NCI-H2171 (cell line): ENCODE measurements at places on chromosomes 11 and 22.

GRCh38 chr11:27234043-27234668, 128.9 kb downstream of the CCDC34 start:
- peak; percentile 93 for DNase-seq

GRCh38 chr11:14445542-14446530, 53.8 kb downstream of the COPB1 start:
- no peak for DNase-seq

DNA sequence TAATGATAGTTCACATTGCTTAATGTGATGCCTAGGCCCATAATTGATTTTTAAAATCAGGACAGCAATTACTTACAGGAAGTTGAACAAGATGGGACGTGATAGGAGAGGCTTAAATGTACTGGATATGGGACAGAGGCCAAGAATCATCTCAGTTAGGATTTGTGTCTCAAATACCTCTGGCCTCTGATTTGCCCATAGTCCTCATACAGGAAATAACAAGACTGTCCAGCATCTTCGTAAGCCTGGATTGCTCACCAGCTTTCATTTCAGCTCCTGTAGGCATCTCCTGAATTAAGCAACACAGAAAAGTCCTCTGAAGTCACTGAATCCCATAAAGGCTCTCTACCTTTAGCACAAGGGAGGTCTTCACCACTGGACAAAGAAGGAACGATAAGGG, at the start of gene MRGPRX3:
TSS of gene MRGPRX3 (plus strand) at position 231 of the 400 bp plus-strand sequence. CDS start 4,632 bp downstream, outside the sequence.
- no peak for DNase-seq

- no peak for DNase-seq
Measured at GRCh38 chr11:85791409-85791990, 19.4 kb downstream of the SYTL2 start.

DNA sequence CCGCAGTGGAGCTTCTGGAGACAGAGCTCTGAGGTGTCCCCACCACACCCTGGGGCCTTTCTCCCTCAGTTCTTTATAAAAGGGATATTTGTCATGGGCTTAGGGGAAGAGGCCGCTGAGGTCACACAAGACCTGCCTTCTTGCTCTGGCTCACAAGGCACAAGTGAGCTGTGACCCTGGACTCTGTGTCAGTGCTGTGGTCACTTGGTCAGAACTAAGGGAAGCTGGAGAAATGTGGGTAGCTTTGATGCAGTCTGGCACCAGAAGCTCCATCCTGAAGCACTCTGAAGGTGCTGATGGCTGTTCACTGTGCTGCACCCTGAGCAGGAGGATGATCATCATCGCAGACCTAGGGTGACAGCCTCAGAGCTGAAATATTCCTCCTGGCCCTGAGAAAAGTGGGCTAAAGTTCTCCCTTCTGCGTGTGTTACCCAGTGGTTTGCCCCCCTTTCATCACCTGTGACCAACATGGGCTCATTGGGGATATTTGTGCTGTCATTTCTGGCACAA, 28.1 kb upstream of the VPREB1 start:
- no peak for DNase-seq

GRCh38 chr11:120658071-120658423, 146.5 kb downstream of the GRIK4 start:
- DNase-seq = no peak

GRCh38 chr11:76892306-76892705, 31.6 kb downstream of the ACER3 start:
- DNase-seq = no peak

DNA sequence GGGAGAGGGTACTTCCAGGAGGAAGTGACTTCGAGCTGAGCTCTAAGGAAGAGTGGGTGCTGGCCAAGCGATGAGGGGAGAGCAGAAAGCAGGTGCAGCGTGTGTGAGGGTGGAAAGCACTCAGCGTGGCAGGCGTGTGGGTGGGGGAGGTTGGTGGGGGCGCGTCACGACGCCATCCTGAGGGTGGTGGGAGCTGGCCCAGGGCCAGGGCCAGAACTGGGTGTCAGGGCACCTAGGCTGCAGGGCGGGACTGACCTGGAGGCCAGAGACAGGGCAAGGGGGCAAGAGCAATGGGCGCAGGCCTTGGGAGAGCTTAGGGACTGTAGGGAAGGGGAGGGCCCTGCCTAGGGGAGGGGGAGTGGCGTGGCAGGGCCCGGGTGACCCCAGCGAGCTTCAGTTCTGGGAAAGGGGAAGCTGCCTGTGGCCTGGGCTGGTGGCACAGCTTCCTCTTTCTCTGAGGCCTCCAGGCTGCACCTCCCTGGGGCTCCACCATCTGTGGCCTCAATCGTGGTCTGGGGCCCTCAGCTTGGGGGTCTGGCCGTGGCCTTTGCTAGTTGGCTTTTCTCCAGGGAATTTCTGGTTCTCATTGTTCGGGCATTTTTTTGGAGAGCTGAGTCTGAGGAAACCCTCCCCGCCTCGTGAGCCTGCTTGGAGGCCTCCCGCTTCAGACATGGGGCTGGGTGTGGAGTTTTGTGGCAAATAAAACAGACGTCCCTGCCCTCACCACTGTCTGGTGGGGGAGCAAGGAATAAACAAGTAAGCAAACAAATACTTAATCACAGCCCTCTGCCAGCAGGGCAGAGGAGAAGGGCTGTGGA, 8.9 kb downstream of the RELT start:
- DNase-seq = no peak

GRCh38 chr11:72439455-72439854, 5.1 kb upstream of the CLPB start:
- no peak for DNase-seq
